A549 treated with dexamethasone at 1 μM for 4 hours (cell line): ENCODE measurements at places on chromosomes 12 and 14. TPM values are rescaled to one million over a fixed set of nuclear protein-coding genes. Genes with fewer than 3 reads are reported as not detected.

RTRAF gene
- total RNA-seq: 279 to 321 TPM (median 300 TPM) in 5 replicates

AICDA gene
- 0.13 to 0.21 TPM (median 0.16 TPM) in 5 replicates for total RNA-seq

TAS2R31 gene
- total RNA-seq: 0.08 to 0.27 TPM (median 0.11 TPM) in 4 of 5 replicates, not detected in the other

TAS2R9 gene
- not detected in 5 replicates for total RNA-seq

TMPRSS12 gene
- not detected in 5 replicates for total RNA-seq

GPRC5A gene
- 174 to 283 TPM (median 256 TPM) in 5 replicates for total RNA-seq

ADGRD1 gene
- total RNA-seq: 0.40 to 0.56 TPM (median 0.55 TPM) in 5 replicates

GUCY2C gene
- total RNA-seq: 0.03 TPM in 1 of 5 replicates, not detected in the others

ARHGEF40 gene
- total RNA-seq: 6.1 to 9.8 TPM (median 9.0 TPM) in 5 replicates

VCPKMT gene
- total RNA-seq: 6.5 to 9.1 TPM (median 8.5 TPM) in 5 replicates

TSPAN11 gene
- 0.06 to 0.15 TPM (median 0.13 TPM) in 5 replicates for total RNA-seq

FERMT2 gene
- total RNA-seq: 41.7 to 55.8 TPM (median 51.1 TPM) in 5 replicates

AQP2 gene
- not detected in 5 replicates for total RNA-seq

ANKS1B gene
- total RNA-seq: 0.20 to 0.52 TPM (median 0.51 TPM) in 5 replicates

DPPA3 gene
- total RNA-seq: 0.12 TPM in 1 of 5 replicates, not detected in the others

SERPINA3 gene
- 10.4 to 14.2 TPM (median 12.6 TPM) in 5 replicates for total RNA-seq

GYS2 gene
- 0.06 to 0.23 TPM (median 0.18 TPM) in 3 of 5 replicates, not detected in the others for total RNA-seq

HRK gene
- 1.3 to 2.1 TPM (median 1.6 TPM) in 5 replicates for total RNA-seq

GPX2 gene
- total RNA-seq: 172 to 291 TPM (median 185 TPM) in 5 replicates

KLRD1 gene
- total RNA-seq: not detected in 5 replicates

LRTM2 gene
- total RNA-seq: 0.05 to 0.15 TPM (median 0.06 TPM) in 3 of 5 replicates, not detected in the others

MSI1 gene
- total RNA-seq: 0.99 to 1.9 TPM (median 1.2 TPM) in 5 replicates

DNAL1 gene
- total RNA-seq: 8.6 to 11.6 TPM (median 11.1 TPM) in 5 replicates

RHEBL1 gene
- total RNA-seq: 2.9 to 4.4 TPM (median 4.0 TPM) in 5 replicates

SOAT2 gene
- total RNA-seq: 0.17 to 0.27 TPM (median 0.26 TPM) in 5 replicates

CSRP2 gene
- total RNA-seq: 18.8 to 25.5 TPM (median 21.7 TPM) in 5 replicates

THAP2 gene
- 3.8 to 4.9 TPM (median 4.2 TPM) in 5 replicates for total RNA-seq

KRT6C gene
- total RNA-seq: 0.07 TPM in 1 of 5 replicates, not detected in the others

ELK3 gene
- total RNA-seq: 58.7 to 76.1 TPM (median 71.1 TPM) in 5 replicates

ARHGDIB gene
- total RNA-seq: 0.83 to 1.5 TPM (median 1.3 TPM) in 5 replicates

PTPRQ gene
- 0.01 to 0.06 TPM (median 0.02 TPM) in 5 replicates for total RNA-seq

NTS gene
- 51.3 to 83.4 TPM (median 63.5 TPM) in 5 replicates for total RNA-seq

RPGRIP1 gene
- total RNA-seq: 0.15 to 0.39 TPM (median 0.25 TPM) in 5 replicates

PKP2 gene
- 9.0 to 10.9 TPM (median 9.3 TPM) in 5 replicates for total RNA-seq

TSPAN9 gene
- total RNA-seq: 38.5 to 66.9 TPM (median 58.6 TPM) in 5 replicates

POTEG gene
- not detected in 5 replicates for total RNA-seq

EMP1 gene
- total RNA-seq: 163 to 216 TPM (median 208 TPM) in 5 replicates

KRT82 gene
- total RNA-seq: not detected in 5 replicates

TMEM63C gene
- total RNA-seq: 5.3 to 8.2 TPM (median 7.9 TPM) in 5 replicates

RILPL1 gene
- total RNA-seq: 8.8 to 15.1 TPM (median 12.5 TPM) in 5 replicates

HHIPL1 gene
- total RNA-seq: 0.09 to 0.34 TPM (median 0.31 TPM) in 5 replicates

LMNTD1 gene
- 0.15 TPM in 1 of 5 replicates, not detected in the others for total RNA-seq

FLVCR2 gene
- total RNA-seq: 13.3 to 15.7 TPM (median 14.8 TPM) in 5 replicates

PRH2 gene
- 0.26 to 0.27 TPM in 2 of 5 replicates, not detected in the others for total RNA-seq

PPFIA2 gene
- total RNA-seq: not detected in 5 replicates

NELL2 gene
- total RNA-seq: 0.09 to 0.33 TPM (median 0.22 TPM) in 5 replicates

ERP27 gene
- total RNA-seq: not detected in 5 replicates
